Suppressor macrophage treated with lipopolysaccharide for 4 hours (primary cell): ENCODE measurements at places on chromosomes 7 and 10.

DNA sequence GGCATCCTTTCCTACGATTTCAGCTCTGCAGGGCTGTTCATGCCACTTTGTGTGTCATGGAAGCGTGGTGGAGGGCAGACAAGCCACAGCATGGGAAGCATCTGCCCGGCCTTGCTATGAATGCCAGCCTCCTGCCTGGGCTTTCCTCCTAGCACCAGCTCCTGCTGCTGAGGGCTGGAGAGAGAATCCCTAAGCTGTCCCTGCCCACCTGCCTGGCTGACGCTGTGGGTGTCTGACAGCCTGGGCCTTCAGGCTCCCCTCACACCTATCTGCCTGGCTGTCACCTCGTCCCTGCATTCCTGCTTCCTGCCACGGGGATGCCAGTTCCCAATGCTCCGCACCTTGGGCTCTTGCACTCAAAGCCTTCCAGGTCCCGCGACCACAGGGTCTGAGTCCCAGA, 606.5 kb upstream of the MGMT start:
- DNase-seq = no peak

DNA sequence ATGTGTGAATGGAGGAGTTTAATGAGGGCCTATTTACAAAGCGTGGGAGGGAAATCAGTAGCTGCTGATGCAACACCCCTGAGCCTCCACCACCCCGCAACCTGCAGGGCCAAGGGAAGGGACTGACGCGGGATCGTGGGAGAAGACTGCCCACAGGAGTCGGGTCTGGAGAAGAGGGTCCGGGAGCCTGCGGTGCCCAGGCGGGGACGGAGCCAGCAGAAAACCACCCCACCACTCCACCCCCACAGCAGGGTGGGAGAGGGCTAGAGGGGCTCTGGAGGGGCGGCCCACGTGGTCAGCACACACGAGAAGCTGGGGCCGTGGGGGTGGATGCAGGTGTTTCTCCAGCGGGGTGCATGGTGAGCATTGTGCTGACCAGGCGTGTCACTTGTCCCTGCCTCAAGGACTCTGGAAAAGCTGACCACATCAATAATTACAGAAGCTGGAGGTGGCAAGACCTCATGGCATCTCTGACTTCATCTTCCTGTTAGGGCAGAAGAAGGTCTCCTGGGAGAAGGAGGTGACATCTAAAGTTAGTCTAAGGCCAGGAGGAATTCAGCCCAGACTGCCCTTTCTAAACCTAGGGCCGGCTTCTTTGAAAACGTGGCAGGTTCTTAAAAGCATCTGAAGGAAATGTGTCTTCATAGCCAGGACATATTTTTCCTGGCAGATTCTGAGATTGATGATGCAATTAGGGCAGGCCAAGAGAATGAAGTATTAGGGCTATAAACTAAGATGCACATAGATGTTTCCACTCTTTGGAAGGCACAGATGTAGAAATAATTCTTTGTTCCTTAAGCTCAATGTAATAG, 150.9 kb downstream of the RGS10 start:
- no peak for DNase-seq

DNA sequence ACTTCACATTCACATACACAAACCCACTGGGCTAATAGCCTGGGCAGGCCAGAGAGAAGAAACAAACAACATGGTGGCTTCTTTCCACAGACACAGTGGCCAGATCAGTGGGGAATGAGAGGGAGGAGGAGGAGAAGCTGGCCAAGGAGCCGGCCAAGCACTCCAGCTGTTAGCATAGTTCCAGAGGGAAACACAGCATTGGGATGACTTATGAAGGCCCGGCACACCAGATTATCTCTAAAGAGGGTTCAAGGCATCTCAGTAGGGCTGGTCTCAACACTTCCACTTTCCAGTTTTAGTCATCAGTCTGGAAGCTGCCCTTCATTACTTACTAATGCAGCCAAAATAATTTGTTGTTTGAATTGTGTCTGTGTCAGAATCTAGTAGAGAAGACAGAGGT, 42.1 kb upstream of the GPR26 start:
- no peak for DNase-seq

DNA sequence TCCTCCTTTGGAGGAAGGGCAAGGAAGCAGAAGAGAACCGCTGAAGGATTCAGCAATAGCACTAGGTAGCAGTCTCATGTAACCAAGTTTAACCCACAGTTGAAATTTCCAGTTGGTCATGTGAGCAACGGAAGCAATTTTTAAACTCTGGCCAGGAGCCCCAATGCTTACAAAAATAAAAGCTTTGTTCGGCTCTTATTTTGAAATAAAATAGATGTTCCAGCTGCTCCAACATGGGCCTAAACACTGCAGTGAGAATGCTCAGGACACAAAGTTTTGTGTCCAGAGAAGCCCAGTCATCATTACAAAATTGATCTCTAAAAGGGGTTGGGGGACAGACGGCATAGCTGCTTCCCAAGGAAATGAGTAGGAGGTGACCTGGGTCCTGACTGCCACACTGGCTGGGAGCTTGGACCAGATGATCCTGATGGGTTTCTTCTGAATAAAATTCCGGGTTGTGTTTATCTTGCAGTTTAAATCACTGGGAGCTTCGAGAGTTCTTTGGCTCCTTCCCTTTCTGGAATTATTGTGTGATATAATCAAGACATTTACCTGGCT, 452 bp upstream of the TMEM140 start:
- peak; percentile 61 for DNase-seq

DNA sequence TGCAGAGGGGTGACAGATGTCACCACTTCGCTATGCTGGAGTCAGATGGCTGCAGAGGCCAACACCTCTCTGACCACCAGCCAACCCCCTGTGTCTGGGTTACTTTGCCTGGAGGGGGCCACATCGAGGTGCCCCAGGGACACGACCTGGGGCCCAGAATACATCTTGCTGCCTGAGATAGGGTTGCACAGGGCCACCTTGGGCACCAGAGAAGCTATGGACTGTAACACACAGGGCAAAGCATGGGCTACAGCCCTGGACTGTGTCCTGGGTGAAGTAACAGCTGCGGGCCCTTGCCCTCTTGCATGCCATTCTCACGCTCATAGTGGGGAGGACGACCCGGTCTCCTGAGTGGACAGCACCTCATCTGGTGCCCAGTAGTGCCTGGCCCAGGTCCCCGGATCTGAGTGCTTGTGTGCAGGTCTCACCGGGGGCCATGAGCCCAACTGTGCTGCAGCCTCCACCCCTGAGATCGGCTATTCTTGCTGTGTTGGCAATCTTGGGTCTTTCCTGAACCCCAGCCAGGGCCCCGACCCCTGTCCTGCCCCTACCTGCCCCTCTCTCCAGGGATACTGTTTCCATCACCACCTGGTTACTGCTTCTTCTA, 115.2 kb upstream of the GDF10 start:
- no peak for DNase-seq

DNA sequence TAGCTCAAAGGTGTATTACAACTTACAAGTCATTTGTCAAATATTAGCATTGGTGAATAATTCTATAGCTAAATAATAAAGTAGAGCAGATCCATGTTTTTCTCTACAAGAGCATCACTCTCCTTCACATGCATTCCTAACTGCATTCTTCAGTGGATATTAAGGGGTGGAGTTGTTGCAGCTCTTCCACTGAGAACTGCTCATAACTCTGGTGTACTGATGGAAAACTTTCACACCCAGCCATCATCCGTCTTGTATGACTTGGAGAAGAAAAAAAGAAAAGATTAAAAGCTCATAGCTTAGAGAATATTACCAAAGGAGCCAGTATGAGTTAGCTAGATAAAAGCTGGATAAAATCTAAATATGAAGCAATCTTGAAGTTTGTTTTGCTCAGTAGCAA, 10.2 kb upstream of the FAM13C start:
- DNase-seq = no peak

DNA sequence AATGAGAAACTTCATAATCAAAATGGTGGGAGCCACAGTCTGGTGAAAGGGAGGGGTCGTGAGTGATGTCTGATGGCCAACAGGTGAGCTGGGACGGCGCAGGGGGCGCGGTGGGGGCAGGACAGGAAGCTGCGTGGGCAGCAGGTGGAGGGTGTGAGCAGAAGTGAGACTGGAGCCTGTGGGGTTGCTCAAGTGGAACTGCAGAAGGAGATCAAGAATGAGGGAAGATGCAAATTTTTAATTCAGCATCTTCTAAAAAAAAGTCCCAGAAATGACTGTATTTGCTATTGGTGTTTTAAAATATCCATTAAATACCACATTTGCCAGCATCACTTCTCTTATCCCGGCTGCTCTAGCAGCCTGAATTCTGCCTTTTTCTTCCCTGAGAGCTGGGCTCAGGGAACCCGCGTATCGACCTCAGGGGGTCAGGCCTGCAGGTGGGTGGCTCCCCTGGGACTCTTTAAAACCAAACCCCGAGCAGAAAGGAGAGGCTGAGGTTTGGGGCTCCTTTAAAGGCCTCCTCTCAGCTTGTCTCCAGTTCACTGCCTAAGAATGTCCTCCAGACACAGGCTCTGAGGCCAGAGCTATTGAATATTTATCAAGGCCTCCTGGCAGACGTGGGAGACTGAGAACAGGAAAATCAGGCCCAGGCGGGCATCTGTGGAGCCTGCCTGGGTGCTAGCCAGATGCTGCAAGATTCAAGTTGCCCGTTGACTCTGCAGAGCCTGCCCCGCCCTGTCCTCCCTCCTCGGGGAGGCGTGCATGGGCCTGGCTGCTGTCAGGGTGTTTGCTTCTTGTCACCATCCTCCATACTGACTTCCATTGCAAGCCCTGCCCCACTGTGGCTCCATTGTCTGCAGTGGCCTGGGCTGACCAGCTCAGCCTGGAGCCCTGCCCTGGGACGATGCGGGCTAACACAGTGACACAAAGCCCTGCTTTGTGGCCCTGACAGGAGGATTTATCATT, 53.9 kb downstream of the SYPL1 start:
- no peak for DNase-seq

- DNase-seq = peak; percentile 91
Measured at GRCh38 chr7:1532456-1533254, 2.2 kb downstream of the MAFK start.

- DNase-seq = peak; percentile 41
Measured at GRCh38 chr10:103069453-103070331, 123.4 kb downstream of the NT5C2 start.

- no peak for DNase-seq
Measured at GRCh38 chr7:123750389-123751230, 1.8 kb upstream of the WASL start.

- no peak for DNase-seq
Measured at GRCh38 chr7:29022291-29022988, 64.3 kb upstream of the TRIL start.

GRCh38 chr7:16926861-16927260, 45.1 kb upstream of the AGR3 start:
- DNase-seq = no peak

GRCh38 chr7:149459201-149459539, 1.7 kb downstream of the ZNF777 start:
- no peak for DNase-seq

DNA sequence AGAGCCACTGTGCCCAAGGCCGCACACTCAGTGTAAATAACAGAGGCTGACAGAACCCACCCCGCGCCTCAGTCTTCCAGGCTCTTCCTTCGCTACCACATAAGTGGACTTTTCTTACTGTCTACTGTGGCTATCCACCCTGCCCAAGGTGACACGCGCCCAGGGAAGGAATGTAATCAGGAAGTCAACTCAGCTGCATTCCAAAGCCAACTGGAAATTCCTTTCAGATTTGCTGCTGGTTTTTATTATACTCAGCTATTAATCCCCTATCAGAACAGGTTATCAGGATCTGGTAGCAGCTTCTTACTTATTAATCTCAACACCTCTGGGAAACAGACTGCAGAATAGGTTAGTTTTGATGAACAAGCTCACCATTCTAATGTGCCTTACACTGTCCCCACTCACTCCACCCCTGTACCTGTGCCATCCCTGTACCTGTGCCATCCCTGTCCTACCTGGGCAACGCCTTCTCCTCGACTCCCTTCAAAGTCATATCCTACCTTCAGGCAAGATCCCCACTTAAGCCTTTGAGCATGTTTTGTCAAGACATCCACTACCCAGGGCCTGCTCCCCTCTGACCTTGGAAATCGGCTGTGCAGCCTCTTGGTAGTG, 90.7 kb downstream of the NHLRC2 start:
- DNase-seq = no peak

DNA sequence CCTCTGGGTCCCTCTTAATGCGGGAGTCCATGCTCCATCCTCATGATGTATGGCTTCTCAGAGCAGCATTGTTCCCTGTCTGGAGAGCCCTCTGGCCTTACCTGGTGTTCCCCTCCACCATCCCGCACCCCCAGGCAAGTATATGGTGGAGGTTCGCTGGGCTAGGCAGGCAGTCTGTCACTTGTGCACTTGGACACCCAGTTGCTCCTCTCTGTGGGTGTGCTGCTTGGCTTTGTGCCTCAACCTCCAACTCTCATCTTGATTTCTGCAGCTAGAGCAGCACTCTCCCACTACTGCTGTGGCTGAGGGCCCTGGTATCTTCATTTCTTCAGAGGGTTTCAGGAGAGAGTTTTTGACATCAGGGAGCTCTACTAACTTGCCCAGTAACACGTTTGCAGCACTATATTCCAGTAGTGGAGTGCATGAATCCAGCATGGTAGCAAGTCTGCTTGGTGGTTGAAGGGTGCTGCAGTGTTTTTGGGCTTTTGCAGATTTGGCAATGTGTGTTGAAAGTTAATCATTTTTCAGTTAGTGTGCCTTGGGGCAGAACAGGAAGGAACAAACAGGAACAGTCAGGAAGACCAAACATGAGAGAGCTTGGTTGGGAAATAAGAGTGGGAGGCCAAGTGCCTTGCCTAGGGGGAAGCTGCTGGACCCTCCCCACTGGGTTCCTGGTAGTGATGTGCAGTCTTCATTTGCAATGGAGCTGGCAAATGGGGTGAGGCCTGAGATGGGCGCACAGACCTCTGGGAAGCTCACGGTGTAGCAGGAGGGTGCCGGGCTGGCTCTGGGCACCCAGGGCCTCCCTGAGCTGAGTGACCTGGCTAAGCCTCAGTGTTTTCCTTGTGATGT, 37.4 kb downstream of the TSPAN14 start:
- peak; percentile 93 for DNase-seq
